ENCODE measurements at places on chromosomes 7 and 10.

DNA sequence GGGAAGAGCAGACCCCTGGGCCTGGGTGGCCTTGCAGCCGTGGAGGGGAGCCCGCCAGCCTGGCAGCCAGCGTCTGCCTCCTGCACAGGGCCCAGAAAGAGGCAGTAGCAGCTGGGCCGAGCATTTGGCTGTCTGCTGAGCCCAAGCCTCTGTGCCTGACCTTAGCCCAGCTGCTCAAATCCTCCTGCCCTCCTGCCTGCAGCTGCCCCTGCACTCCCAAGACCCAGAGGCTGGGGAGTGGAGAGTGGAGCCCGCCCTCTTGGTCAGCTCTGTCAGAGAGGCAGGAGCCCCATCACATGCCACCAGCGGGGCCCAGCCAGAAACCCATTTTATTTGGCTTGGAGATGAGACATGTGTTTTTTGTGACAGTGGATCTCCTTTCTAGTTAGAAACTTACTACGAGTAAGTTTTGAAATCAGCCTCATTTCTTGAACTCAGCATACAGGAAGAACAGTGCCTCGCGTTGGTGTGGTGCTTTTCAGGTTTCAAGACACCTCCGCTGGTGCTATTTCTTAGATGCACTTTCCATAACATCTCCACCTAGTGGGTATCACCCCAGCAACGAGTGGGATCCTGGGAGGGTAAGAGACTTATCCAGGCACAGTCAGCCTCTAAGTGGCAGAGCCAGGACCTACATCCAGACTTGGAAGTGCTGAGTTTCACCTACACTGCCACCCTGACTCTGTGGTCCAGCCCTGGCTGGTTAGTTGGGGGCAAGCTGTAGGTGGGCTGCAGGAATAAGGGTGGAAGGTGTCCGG, 477.1 kb downstream of the RPS24 start:
- no peak for DNase-seq

DNA sequence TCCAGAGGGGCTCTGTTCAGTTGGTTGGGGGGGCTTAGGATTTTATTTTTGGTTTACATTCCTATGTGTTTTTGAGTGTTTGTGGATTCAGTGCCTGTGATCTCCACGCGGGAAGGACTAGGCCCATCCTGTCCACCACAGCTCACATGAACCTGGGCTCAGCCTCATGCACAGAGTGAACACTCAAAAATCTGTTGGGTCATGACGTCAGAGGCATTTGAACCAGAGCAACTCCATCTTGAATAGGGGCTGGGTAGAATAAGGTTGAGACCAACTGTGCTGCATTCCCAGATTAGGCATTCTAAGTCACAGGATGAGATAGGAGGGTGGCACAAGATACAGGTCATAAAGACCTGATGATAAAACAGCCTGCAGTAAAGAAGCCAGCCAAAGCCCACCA, 133.3 kb downstream of the RAMP3 start:
- no peak for DNase-seq

GRCh38 chr7:22025075-22025474, 79.4 kb upstream of the CDCA7L start:
- DNase-seq, result no peak

DNA sequence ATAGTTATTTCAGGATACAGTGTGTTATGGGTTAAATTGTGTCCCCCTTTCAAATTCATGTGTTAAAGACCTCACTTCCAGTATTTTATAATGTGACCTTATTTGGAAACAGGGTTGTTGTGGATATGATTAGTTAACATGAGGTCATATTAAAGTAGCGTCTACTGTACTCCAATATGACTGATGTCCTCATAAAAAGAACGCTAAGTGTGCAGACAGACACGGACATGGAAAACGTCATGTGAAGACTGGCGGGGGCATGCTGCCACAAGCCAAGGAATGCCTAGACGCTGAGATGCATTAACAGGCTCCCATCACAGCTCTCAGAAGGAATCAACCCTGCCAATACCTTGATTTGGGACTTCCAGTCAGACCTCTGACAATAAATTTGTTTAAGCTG, 1.5 kb upstream of the WDR37 start:
- no peak for DNase-seq

DNA sequence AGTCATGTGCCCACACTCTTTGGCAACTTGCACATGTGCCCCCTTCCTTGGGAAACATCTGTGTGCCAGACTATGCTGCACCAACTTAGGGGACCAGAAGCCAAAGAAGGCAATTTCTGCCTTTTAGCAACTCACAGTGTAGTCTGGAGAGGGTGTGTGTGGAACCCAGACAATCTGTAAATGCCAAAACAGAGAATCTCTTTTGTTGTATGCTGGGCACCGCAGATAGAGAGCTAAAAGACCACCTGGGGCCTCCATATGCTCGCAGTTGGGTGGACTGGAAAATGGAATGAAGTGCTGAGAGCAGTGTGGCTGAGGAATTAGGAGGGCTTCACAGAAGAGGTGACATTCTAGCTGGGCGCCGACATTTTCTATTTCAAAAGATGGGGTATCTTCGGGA, 26.4 kb downstream of the UBTD1 start:
- DNase-seq, result no peak

DNA sequence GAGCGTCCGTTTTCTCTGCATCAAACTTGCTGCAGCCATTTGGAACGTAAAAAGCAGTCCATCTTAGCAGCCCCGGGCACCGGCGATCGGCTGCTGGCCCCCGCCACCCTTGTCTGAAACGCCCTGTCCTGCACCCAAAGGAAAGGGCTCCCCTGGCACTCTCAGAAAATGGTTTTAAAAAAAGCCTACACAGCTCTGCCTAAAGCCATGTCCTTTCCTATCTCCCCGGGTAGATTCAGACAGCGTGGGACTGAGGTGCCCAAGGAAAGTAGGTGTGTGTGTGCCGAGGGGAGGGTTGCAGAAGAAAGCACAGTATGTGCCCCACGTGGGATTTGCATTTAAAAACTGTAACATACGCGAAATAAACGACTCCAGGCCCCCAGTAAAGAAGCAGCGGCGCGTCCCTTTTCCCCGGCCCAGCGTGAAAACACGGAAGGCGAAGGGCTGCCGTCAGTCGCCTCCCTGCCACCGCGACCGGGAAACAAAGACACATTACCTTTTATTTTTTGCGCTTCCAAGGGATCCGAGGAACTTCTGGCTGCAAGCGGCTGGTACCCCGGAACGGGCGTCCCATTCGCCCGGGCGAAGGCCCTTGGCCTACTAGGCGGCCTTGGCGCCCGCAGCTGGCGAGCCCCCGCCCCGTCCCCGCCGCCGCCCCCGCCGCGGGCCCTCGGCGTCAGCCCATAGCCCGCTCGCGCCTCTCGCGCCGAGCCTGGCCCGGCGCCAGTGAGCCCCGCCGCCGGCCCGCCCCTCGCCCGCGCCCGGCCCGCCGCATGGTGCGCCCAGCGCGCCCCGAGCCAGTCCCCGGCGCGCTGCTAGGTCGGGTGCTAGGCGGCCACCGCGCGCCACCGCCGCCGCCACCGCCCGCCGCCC, 304.6 kb downstream of the PRPF18 start:
- DNase-seq, result no peak

- DNase-seq, result no peak
Observed at GRCh38 chr10:32333849-32334248, 13.1 kb downstream of the EPC1 start.

DNA sequence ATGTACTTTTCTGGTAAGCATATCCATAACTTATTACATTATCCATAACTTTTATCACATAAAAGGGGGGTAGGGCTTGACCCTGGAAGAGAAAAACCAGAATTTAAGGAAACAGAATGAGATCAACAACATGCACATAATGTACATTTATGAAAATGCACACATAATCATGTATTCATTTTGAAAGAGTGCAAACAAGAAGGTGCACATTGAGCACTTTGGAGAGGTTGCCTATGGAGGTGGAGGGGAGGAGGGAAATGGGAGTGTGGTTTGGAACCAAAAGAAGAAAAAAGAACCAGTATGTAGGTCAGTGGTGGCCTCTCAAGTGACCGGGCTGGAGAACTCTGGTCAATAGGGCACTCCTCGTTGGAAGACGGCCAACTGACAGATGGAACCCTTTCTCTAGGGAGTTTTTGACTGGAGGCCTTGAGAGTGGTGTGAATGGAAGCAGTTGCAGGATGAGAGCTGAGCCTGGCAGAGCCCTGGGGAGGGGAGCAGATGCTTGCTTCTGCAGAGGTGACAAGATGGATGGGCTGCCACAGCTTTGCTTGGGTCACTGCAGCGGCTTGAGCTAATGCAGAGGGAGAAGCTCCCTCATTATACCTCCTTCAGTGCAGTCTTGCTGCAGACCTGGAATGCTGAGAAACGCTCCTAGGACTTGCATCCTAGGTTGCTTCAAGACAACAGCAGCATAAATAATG, 192.7 kb downstream of the SEC23IP start:
- DNase-seq, result no peak

DNA sequence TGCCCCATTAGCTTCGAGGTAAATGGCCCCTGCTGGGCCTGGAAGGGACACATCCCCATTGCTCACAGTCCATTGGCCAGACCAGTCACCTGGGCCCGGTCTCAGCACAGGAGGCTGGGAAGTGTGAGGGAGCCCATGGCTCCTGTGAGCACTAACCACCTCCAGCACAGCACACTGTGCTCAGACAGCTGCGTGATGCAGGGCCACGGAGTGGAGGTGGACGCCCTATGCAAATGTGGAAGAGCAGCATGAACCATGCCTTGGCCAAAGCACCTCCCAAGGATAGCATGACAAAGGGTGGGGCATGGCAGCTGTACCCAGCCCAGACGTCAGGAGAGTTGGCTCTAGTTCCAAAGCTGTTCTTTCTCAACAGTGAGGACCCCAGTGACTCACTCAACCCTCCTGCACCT, 120.1 kb upstream of the ZMIZ1 start:
- no peak for DNase-seq

DNA sequence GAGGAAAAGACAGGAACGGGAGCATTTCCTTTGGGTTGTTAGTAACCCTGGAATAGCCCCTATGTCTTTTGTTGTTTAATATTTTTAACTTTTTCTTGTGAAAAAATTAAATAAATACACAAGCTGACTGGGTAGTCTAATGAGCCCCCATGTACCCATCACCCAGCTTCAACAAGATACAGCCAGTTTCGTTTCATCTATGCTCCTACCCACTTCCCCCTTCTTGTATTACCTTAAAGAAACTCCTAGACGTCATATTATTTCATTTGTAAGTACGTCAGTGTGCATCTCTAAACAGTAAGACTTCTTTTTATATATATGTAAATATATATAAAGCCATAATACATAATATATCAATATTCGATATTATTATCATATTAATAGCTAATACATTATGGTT, 42.8 kb upstream of the NUB1 start:
- no peak for DNase-seq

DNA sequence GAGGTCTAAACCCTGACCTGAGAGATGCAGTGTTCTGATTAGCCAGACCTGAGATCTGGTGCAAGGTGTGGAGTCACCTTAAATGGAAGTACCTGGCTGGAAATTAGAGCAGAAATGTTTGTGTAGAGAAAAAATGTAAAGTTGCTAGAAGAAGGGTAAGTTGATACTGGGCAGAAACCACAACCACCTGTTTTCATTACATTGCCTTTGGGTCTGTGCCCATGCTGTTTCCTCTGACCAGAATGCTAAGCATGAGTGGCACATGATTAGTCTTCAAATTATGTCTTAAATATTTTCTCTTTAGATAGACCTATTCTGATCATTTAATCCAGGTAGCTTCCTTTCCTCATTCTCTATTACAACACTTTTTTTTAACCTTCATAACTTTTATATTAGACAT, 69.0 kb downstream of the CASD1 start:
- DNase-seq, result no peak

DNA sequence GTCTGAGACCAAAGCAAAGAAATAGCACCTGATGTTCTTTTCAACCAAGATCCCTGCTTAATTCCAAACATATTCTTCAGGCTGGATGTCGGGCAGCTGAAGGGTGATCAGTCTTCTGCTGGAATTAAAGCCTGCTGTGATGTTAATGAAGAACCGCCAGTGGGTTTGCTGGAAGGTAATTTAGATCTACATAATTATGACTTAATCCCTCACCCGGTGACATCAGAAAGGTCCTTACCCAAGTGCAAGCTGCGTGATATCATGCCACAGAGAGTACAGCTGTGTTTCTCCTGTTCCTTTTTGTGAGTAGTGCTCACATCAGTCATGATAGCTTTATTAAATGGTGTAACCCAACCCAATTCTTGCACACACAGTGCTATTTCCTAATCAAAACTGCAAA, 29.1 kb upstream of the LRGUK start:
- DNase-seq, result no peak

DNA sequence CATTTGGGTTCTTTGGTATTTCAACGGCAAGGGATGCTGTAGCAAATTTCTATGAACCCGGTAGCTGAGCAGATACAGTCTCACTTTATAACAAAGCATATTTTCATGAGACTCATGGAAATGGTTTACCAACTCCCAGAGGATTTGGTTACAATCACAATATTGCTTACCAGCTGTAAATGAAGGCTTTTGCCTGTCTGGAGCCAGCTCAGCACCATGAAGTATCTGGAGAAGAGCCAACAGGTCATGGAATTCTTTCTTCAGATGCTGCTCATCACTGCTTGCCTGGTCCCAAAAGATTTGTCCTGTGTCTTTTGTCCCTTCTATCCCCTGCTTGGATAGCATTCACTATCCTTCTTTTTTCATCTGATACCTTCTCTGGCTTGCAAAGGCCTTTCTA, 316.9 kb upstream of the PHYHIPL start:
- DNase-seq, result no peak

All from hematopoietic multipotent progenitor cell treated with erythropoietin and hydrocortisone succinate and interleukin-3 and kit ligand, for 15 days (in vitro differentiated cells).